LHCN-M2 (cell line): ENCODE measurements at places on chromosomes 4 and X. TPM values are rescaled to one million over a fixed set of nuclear protein-coding genes. Genes with fewer than 3 reads are reported as not detected.

DNA sequence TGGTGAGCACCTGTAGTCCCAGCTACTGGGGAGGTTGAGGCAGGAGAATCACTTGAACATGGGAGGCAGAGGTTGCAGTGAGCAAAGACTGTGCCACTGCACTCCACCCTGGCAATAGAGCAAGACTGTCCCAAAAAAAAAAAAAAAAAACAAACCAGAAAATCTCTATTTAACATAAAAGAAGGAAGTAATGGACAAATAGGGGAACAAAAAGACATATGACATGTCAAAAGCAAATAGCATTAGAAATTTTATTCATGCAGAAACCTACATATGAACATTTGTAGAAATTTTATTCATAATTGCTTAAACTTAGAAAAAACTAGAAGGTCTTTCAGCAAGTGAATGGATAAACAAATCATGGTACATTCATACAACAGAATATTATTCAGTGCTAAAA lies 97.1 kb upstream of the SH3RF1 start:
- DNase-seq = no peak

DNA sequence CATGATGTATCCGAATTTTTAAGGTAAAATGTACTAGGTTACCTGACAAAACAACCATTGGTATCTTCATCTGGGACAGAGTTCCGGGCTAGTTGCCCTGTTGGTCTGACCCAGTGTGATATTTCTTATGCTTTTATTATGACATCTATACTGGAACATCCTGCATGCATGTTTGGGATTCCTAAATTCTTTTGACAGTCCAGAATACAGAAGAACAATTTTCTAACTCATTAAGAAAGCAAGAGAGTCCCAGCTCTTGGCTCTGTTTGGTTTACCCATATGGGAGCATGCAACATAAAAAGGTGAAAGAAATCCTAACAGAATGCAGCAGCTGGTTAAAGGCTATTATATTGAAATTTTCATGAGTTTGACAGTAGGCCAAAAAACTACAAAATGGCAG lies 247.7 kb upstream of the FTHL17 start:
- DNase-seq = no peak

DNA sequence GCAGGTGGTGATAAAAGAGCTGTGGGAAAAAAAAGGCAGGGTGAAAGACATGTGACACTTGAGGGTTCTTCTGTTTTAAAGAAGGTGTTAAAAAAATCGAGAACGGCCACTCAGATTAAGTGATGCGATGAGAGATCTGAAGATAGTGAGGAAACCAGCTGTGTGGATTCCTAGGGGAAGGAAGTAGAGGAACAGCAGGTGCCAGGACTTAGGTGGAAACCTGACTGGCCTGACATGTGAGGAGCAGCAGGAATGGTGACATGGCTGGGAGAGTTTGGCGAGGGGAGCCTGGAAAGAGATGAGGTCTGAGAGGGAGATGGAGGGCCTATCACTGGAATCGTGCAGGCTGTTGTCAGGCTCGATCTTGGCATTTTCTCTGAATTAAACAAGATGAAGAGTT lies 55.5 kb downstream of the BMPR1B start:
- no peak for DNase-seq

DNA sequence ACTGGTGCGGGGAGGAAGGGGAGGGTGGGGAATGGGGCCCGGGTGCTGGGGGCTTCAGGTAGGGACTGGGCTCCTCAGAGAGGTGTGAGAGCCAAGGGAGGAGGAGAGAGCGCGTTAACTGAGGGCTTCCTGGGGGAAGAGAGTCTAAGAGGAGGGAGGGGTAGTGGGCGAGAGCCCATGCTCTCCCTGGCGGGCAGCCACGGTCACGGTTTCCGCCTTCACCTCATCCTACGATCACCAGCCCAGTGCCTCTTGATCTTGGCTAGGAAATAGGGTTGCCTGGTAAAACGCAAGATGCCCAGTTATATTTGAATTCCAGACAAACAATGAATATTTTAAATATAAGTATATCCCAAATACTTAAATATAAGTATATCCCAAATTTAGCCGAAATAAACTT lies 60.8 kb upstream of the GRPEL1 start:
- no peak for DNase-seq

Gene TET2
- total RNA-seq = 8.3 and 9.5 TPM in 2 replicates

Gene SFRP2
- not detected in 2 replicates for total RNA-seq

DNA sequence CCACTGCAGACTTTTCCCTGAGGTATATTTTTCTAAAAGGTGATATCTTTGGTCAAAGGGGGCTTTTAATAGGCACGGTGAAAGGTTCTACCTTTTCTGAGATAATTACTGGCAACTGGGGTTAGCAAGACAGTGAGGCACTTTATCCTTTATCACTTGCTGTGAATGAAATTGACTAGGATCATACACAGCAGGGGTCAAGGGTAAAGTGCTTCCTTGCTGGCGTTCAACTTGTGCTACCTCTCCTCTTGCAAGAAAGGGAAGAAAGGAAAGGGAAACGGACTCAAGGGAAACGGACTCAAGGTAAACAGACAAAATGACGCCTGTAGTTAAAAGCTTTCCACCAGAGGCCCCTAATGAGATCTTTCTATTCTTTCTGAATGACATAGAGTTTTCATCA lies 78.6 kb upstream of the RAPGEF2 start:
- no peak for DNase-seq

DNA sequence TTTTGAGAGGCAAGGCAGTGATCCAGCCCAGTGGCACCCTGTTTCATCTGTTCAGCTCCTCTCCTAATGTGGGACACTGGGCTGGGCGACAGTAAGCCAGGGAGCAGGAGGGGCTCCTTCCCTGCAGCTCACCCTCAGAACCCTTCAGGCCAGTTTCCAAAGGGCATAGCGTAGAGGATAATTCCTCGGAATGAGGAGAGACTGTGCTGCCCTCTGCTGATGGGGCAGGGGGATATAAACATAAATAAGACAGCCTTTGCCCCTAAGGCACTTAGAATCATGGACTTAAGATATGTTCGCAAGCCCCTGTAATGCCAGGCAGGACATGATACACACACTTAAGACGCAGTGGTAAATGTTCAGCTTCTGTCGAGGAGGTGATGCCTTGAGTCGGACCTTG lies 27.9 kb upstream of the ZNF185 start:
- DNase-seq = no peak

DNA sequence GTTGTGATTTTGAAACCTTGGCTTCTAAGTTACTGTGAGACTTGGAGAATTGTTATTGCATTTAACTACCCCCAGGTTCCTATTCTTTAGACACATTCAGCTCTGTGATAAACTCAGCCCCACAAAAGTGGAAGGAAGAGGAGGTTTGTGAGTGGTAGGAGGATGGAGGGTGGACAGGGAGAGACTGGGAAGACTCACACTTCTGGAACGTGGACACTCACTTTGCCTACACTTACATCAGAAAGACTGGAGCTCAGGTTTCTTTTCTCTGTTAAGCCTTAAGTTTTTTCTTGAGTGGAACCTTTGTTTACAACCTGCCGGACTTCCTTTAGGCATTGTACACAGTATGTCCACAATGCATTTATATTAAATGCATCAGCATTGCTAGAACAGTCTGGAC lies 99.0 kb downstream of the AREG start:
- peak; percentile 19 for DNase-seq

Gene LEF1
- 8.2 and 10.8 TPM in 2 replicates for total RNA-seq

DNA sequence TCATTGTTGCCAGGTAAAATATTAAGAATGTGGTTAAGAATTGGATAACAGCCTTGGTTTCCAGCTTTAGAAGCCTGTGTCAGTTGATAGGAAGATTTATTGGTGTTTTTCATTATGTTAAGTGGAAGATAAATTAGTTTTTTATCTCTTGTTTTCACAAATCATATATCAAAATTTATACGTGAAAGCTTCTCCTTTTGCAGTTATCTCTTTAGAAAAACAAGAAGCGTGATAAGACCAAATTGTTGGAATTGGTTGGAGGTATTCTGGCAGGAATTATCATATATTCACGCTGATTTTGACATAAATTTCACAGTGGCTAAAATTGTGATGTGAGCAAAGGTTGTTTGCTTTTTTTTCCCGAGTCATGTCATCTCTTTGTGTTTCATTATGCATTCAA lies 90.6 kb downstream of the FRMPD4 start:
- DNase-seq = no peak

Gene ERAS
- not detected in 2 replicates for total RNA-seq

Gene GSX2
- not detected in 2 replicates for total RNA-seq

GRCh38 chr4:4415806-4416805 lies 29.2 kb downstream of the NSG1 start:
- no peak for DNase-seq

GRCh38 chrX:64198036-64198435 lies 7.5 kb downstream of the AMER1 start:
- DNase-seq = no peak

GRCh38 chrX:97564496-97564895 lies 680.8 kb downstream of the RPA4 start:
- no peak for DNase-seq

Gene GLRA3
- not detected in 2 replicates for total RNA-seq

- peak; percentile 52 for DNase-seq
Measured at GRCh38 chr4:59818656-59819055, 1381.5 kb upstream of the ADGRL3 start.

DNA sequence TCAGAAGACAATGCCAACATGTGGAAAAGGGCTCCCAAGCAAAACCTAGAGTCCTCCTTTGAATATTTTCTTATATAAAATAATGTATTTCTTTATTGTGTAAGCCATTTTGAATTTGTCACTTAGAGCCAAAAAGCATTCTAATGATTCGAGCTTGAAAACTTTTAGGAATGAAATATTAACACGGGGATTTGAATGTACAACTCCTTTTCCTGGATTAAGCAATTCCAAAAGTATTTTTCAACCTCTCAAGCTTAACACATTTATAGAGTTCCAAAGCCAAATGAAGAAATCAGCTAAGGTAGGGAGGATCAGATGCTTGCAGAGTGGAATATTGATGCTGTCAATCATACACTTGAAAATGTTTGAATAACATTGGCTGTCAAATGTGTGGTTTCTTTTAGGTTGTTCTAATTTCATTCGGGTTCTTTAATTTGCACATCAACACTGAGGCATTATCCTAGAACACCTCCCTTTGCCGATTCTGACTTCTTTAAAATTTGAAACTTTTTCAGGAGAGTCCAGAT lies 67.2 kb upstream of the ETNPPL start:
- no peak for DNase-seq

DNA sequence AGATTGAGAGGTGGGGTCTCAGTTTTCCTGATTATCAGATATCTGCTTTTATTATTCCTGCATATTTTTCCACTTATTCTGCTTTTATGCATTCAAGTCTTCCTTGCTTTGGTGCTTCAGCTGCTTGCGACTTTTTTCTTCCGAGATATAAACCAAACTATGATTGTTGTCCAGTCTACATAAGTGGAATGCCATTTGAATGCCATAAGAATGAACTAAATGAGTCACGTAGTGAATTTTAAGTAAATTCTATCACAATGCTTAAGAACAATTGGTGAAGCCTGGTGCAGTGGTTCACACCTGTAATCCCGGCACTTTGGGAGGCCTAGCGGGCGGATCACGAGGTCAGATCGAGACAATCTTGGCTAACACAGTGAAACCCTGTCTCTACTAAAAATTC lies 189.1 kb downstream of the PCDH18 start:
- DNase-seq = no peak

Gene SRPX
- total RNA-seq = 182 and 185 TPM in 2 replicates

DNA sequence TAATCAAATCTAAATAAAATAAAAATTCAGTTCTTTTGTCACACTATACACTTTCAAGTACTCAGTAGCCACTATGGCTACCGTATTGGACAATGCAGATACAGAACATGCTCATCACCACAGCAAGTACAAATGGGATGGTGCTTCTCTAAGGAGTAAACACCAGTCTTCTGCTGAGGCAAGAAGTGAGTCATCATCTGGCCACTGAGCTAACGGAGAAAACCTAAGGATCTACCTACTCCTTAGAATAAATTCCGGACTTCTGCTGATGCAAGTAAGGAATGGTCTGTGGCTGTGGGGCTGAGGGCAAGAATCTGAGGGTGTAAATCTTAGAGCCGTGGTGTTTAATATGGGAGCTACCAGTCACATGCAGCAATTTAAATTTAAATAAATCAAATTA lies 11.3 kb upstream of the RBMXL3 start:
- no peak for DNase-seq

- peak; percentile 70 for DNase-seq
Measured at GRCh38 chrX:53048169-53049126, at the start of gene GPR173. GPR173 (plus strand) TSS chrX:53048789; CDS start chrX:53076622, 27,833 bp downstream.

- peak; percentile 18 for DNase-seq
Measured at GRCh38 chrX:141278306-141278705, 36.0 kb upstream of the SPANXC start.

GRCh38 chr4:169438057-169438480 lies 167.3 kb upstream of the SH3RF1 start:
- DNase-seq = no peak

DNA sequence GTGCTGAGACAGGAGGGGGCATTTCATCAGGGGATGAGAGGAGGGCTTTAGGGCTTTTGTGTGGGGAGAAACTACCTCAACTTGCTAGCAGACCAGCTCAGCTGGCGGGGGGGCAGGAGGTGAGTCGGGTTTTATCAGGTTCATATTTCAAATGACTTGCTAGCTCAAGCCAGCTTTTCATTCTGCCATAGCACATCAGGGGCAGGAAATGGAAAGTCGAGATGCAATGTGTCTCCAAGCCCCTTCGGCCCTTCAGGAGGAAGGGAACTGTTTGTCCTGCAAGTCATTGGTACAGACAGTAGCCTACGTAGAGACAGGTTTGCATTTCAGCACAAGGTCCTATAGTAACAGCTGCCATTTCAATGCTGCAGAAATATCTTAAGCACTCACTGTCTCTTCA lies 194.1 kb downstream of the PTTG2 start:
- DNase-seq = no peak

DNA sequence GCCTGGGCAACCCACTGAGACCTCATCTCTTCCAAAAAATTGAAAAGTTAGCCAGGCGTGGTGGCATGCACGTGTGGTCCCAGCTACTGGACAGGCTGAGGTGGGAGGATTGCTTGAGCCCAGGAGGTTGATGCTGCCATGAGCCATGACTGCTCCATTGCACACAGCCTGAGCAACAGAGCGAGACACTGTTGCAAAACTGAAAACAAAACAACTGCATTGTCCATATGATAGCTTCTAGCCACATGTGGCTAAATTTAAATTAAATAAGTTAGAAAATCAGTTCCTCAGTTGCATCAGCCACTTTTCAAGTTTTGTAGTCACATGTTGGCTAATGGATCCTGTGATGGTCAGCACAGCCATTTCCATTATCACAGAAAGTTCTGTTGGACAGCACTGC lies 67.9 kb downstream of the GAB1 start:
- no peak for DNase-seq

Gene BGN
- total RNA-seq = not detected in 2 replicates

GRCh38 chr4:46993075-46994006 lies at the start of gene GABRA4:
GABRA4 (minus strand) TSS chr4:46993581; CDS start chr4:46993424, 157 bp downstream.
- DNase-seq = no peak

GRCh38 chrX:24145303-24146186 lies 4.0 kb upstream of the ZFX start:
- peak; percentile 53 for DNase-seq
